Stimulated activated CD8-positive, alpha-beta memory T cell treated with anti-CD3 and anti-CD28 coated beads, Interleukin-15, amount 100 ng/mL, for 24 hours (primary cell): ENCODE measurements at places on chromosomes 2 and 18.

DNA sequence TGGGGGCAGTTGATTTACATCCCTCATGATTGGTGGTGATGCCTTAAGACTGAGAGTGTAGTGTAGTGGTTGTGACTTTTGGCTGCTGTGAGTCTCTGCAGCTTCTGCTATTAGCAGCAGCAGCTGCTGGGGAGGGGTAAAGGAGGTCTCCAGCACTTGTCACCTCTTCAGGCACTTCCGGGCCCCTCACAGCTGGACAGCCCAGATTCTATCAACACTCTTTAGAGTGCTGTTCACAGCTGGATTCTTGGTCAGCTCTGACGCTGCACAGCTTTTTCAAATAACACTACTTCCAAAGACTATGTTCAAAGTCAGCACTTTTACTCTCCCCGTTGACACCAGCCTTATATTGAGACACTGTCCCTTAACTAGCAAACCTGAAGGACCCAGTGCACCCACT, 396.0 kb downstream of the MEIS1 start:
- DNase-seq, result no peak

DNA sequence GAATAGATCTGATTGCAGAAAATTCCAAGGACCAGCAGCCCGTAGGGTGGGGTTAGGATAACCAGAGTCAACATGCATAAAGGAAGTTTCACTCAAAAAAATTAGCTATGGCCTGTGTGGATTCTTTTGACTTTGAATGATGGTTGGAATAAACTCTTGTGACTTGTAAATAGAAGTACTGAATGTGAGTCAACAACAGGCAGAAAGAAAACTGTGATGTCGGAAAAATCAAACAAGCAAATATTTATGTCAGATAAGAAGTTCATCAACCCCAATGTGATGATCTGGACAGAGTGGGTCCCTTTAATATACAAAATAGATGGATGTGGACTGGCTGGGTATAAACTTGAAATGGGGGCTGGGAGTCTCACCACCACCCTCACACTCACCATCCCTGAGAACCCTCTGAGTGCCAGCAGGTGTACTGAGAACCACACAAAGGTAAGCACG, 68.4 kb downstream of the TIMM21 start:
- no peak for DNase-seq

- no peak for DNase-seq
Measured at GRCh38 chr2:205148755-205149154, 533.5 kb upstream of the NRP2 start.

DNA sequence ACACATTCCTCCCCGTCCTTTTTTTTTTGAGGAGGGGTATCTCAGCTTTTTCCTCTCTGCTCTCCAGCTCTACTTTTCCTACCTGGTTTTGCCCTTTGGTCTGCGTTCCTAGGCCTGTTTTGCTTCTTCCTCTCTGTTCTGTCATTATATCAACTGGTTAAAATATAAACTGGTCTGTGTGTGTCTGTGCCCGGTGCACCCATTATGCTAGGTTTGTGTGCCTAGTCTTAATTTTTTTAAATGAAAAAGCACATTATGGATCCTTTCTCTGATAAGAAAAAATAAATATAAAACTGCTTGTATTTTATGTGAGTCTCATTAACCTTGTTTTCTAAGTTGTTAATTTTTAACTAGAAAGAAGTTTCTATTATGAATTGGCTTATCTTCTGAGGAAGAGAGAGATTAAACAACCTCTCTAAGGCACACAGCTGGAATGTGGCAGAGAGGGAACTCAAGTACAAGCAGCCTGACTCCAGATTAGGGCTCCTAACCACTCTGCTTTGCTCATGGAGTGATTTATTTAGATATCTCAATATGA, 17.4 kb downstream of the SLC38A11 start:
- no peak for DNase-seq

DNA sequence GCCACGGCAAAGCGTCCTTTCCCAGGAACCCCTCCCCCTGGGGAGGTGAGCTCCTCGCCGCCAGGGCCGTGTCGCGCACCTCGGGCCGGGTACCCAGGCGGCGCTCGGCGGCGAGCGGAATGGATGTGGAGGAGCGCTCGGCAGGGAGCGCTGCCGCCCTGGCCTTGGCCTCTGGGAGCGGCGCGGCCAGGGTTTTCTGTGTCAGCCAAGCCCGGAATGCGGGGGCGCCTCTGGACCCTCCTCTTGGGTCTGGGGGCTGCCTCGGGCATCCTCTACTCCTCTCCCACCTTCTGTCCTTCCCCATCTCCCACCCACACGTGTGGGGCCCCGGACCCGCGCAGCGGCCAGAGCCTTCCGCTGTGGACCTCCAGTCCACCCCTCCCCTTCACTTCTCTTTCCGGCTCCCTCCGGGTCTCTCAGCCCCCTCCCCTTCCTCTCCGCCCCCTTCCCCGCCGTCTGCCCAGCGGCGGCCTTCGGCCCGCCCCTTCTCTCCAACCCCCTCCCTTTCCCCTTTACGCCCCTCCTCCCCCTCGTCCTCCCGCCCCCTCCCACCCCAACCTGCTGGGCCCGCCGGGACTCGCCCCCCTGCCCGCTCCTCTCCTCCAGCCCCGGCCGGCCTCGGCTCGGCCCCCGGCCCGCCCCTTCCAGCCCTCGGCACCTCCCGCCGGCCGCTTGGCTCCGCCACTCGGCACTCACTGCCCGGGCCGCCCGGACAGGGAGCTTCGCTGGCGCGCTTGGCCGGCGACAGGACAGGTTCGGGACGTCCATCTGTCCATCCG, at the start of gene MERTK:
MERTK (plus strand) TSS at position 684 of the 779 bp plus-strand sequence. CDS start 129 bp downstream, outside the sequence.
- DNase-seq, result peak; percentile 20

DNA sequence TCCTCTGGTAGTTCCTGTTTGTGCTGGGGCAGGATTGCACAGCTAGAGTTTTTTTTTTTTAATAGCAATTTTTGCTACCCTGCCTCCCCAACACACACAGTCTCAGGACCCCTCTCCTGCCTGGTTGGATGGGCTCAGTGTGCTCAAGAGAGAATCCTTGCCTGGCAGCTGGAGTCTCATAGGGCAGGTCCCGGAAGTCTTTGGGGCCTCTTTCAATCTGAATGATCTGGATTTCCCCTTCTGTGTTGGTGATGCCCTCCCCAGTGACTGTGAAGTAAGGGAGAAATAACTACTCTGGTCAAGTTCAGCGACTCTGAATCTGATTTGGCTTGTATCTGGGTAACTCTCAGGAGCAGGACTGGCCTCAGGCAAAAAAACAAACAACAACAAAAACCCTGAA, 220.6 kb upstream of the LRRTM1 start:
- DNase-seq, result no peak

DNA sequence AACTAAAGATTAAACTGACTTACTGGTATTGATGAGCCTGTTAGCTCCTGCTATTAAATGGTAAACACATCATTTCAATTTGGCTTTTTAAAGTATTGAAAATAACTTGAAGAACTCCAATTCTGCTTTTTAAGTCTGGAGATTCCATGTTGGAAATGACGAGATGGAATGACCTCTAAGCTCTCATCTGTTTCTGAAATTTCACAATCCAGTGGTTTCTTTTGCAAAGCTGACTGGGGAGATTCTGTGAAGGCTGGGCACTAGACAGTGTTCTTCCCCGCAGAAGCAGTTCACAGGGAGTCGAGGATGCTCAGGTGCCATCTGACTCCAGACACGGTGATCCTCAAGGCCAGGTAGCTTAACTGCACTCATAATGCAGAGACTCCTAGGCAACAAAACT, 44.7 kb downstream of the DHRS9 start:
- DNase-seq, result no peak

DNA sequence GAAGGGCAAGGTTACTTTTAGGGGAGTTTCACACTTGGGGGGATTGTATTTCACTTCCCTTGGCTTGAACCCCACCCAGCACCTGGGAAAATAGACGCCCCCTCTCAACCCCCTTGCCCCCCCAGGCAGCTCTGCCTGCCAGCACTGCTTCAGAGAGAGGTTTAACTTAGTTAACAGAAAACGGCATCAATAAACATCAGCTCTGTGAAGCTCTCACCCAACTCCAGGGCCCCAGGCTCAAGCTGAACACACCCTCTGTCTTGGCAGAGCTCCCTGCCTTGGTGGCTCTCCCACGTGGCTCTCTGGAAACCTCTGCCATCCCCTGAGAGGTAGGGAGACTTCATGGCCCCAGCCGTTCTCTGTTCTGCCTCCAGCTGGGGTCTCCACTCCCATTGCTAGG, 244.1 kb downstream of the ACKR3 start:
- DNase-seq, result no peak

- no peak for DNase-seq
Measured at GRCh38 chr2:241763551-241764274, 12.9 kb upstream of the GAL3ST2 start.
